HepG2 (cell line): ENCODE measurements at places on chromosomes 4 and X. TPM values are rescaled to one million over a fixed set of nuclear protein-coding genes. Genes with fewer than 3 reads are reported as not detected.
A peak's percentile ranks its signal among the peaks of the same experiment; 100 is the strongest.

The MAGEA11 gene
- not detected in 2 replicates for polyA plus RNA-seq

- peak; percentile 59 for DNase-seq
Observed at GRCh38 chr4:32775049-32775448, 2054.9 kb downstream of the PCDH7 start.

DNA sequence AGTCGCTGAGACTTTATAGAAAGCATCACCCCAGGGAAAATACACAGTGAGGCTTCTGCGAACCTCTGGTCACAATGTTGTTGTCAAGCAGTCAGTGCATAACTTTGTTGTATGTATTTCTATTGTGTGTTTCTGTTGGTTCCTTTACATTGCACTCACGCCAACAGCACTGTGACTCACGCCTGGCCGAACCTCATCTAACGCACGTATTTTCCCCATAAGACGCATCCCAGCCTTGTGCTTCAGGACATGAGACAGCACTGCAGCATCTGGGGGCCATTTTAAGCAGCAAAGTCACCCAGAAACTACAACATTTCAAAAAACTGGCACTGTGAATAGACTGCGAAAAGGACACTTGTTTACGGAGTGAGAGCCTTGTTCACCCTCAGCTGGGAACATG lies 30.6 kb downstream of the TBL1X start:
- DNase-seq = no peak

DNA sequence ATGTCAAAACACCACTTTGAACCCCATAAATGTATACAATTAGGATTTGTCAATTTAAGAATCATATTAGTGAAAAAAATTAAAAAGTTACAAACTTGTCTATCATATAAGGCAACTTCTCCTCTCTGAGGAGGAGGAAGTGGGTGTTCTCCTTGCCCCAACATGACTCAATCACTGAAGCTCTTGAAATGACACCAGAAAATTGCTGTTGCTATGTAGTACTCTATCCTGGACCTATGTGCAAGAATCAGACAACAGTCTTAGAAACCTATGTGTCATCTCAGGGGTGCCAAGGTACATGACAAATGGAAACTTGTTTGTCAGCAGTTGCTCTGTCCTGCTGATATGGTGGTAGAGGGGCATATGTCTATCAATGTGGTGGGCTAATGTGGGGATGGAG lies 47.7 kb downstream of the HMGB3 start:
- no peak for DNase-seq

GRCh38 chrX:47540754-47541538 lies 20.1 kb upstream of the ARAF start:
- DNase-seq = peak; percentile 81
